CD4-positive, alpha-beta T cell treated with Interleukin-17A for 4 hours (primary cell): ENCODE measurements at places on chromosomes 3 and 15.

DNA sequence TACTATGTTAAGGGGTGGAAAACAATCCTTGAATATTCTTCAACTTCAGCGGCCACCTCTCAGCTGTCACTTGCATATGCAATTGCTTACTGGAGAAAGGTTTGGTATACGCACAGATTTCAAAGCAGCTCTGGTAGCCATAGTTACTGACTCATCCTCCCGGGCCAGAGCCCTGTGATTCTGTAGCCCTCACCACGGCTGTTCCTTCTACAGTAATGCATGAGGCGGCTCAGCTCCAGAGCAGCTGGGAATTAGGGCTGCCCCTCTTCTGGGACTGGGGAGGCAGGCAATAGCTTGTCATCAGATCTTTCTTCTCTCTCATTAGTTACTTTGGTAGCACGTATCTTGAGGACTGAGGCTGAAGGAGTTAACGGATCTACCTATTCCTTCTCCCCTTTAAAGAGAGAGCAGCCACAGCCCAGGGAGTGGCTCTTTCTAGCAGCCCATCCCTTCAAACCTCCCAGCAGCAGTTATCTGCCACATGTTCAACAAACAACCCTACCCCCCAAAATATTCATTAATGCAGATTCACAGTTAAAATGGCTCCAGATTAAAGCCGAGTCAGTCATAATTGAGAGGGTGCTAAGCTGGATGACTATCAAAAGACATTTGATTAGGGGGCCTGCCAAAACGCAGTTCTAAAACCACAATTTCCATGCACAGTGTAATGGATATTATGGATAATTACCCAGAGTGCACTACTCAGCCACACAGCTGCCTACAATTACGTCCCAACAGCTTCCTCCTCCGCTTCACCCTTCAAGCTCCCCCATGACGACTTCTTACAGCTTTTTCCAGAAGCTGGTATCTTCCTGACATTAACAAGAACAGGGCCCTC lies 54.7 kb downstream of the ETV5 start:
- no peak for DNase-seq

GRCh38 chr3:69867941-69868505 lies 128.8 kb downstream of the MITF start:
- no peak for DNase-seq

- DNase-seq: no peak
Observed at GRCh38 chr3:120113128-120114116, 19.2 kb upstream of the GSK3B start.

DNA sequence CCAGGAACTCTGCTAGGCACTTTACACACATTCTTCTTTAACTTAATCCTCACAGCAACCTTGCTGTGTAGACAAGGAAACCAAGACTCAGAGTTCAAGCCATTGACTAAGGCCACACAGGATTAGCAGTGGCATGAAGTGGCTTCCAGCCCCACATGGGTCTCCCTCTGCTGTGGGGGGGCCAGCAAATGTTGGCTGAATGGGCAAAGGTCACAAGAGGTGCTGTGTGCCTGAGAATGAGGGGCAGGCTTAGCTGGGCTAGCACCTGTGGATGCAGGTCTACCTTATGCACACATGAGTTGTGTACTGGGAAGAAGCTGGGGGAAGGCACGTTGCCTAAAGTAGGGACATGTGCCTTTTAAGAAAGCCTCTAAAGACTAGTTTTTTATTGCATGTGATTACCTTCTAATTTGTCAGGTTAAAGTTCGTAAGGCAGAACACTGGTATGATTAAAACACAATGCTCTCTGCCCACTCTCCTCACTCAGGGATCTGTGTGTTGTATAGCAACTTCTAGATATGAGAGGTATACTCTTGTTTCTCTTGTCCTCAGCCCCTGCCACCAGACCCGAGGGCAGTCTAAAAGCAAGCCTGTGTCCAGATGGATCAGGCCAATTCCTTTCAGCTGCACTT lies 10.9 kb downstream of the BAHD1 start:
- DNase-seq: no peak

GRCh38 chr3:175193815-175194518 lies 334.8 kb downstream of the NAALADL2 start:
- DNase-seq: no peak

GRCh38 chr3:110063178-110063577 lies 725.8 kb upstream of the DPPA4 start:
- no peak for DNase-seq

- DNase-seq: no peak
Observed at GRCh38 chr15:66802025-66803001, 100.3 kb downstream of the SMAD6 start.

DNA sequence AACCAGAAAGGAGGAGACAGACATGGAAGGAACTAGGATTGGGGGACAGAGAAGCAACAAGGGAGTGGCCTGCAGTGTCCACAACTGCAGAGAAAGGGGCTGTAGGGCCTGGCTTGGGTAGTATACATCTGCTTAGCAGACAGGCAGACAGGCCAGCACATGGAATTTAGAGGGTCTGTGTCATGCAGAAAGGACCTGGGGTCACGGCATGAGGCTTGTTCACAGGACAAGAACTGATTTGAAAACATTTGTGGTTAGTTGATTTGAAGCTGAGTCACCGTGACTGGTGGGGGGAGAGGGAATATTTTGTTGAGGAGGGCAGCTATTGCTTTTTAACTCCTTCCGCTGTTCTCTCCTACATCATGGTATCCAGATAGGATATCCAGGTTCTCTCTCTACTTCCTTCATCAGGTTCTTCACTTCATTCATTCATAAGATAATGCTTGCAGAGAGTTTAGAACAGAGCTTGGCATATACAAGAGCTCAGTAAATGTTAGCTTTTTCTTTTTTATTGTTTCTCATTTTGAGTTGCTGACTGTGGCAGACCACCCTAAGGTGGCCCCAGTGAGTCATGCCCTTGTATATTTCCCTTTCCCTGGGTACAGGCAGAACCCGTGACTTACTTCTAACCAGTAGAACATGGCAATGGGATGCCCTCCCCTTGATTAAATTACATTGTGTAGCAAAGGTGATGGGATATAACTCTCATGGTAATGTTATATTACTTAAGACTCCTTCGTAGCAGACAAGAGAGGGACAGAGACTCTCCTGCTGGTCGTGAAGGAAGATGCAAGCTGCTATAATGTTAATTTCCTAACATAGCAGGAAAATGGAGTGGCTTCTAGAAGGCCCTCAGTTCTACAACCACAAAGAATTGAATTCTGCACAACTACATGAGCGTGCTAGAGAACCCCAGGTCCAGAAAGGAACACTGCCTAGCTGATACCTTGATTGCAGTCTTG lies 95.0 kb upstream of the NMNAT3 start:
- DNase-seq: no peak
